ENCODE measurements at places on chromosomes 7 and 10. TPM values are rescaled to one million over a fixed set of nuclear protein-coding genes. Genes with fewer than 3 reads are reported as not detected.

HKDC1 gene
- total RNA-seq, result 51.7 TPM

PTPRZ1 gene
- not detected for total RNA-seq

NMT2 gene
- 47.2 TPM for total RNA-seq

ANKRD1 gene
- total RNA-seq, result 123 TPM

HOXA10 gene
- 11.5 TPM for total RNA-seq

HMX2 gene
- total RNA-seq, result not detected

CDK14 gene
- total RNA-seq, result 30.2 TPM

DNA sequence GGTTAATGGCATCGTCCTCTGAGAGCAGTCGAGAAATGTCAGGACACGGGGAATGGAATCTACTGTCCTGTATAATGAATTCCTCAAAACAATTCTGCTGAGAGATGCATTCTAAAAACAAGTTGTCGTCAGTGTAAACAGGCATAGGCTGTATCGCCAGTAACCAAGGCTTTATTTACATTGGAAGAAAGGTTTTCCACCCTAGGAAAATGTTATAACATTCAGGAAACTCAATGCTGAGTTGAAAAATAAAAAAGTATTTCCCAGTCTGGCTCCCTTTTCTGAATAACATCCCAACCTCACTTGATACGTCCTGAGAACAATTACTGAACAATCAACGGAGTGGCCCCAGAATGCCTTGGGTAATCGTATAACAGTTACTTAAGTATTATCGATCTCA lies 79.6 kb upstream of the UCN3 start:
- no peak for DNase-seq

GRCh38 chr10:35135861-35136260 lies 9.2 kb downstream of the CREM start:
- DNase-seq, result no peak

DNA sequence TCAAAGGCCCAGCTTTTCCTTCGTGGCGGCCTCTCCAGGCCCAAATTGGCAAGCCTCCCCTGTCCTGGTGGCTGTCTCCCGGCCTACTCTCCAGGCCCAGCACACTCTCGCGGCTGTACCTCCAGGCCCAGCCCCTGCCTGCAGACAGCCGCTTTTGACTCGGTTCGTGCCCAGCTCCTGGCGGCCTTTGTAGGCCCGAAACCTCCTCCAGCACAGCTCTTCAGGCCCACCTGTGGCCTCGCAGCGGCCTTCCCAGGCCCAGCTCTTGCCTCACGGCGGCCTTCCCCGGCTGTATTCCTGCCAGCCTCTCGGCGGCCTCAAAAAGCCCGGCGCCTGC lies 18.2 kb upstream of the TMEM248 start:
- DNase-seq, result no peak

- no peak for DNase-seq
Observed at GRCh38 chr10:24439935-24440334, 231.0 kb downstream of the KIAA1217 start.

DNA sequence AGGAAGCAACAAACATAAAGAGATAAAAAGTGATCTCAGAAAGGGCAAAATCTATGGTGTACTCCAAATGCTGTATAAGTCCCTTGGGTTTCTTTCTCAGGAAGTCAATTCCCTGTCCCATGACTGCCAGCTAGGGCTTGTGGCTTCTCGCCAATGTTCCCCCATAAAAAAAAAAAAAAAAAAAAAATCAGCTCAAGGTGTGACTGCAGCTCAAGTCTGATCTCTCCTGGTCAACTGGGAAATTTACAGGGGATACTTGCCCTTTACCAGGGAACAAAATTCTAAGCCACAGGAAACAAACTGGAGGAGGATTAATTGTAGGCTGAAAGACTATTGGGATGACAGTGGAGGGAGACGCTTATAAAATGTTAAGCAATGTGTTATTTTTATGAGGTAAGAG lies 76.0 kb downstream of the PCGF5 start:
- DNase-seq, result peak; percentile 52

DNA sequence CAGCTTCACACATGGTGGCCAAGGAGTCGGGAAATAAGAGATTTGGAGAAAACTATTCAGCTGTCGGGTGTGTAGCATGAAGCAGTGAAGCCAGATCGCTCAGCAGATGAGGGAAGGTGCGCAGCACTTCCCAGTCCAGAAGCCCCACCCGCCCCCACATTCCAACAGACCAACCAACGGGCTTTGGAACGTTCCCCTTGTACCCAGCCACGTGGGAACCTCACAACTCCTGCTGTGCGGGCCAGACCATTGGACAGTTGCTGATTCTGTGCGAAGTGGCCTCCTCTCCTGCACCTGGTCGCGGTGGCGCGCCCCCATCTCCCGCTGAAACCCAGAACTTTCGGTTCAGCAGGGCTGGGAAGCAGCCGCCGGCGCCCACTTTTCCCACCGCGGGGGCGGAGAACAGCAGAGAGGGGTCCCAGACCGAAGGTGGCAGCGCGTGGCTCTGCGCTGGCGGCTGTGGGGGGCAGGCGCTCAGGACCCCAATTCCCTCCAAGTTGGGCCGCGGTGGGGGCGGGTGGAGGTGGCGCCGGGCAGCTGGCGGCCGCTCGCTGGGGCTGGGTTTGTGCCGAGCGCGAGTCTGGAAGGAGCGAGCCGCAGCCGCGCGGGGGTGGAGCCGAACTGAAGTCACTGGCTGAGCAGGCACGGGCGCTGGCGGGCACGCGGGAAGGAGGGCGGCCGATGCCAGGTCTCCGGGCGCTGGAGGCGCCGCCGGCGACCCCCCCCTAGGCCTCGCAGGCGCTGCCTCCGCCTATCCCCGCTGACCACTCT lies 1301.5 kb upstream of the SORCS1 start:
- DNase-seq, result no peak

DNA sequence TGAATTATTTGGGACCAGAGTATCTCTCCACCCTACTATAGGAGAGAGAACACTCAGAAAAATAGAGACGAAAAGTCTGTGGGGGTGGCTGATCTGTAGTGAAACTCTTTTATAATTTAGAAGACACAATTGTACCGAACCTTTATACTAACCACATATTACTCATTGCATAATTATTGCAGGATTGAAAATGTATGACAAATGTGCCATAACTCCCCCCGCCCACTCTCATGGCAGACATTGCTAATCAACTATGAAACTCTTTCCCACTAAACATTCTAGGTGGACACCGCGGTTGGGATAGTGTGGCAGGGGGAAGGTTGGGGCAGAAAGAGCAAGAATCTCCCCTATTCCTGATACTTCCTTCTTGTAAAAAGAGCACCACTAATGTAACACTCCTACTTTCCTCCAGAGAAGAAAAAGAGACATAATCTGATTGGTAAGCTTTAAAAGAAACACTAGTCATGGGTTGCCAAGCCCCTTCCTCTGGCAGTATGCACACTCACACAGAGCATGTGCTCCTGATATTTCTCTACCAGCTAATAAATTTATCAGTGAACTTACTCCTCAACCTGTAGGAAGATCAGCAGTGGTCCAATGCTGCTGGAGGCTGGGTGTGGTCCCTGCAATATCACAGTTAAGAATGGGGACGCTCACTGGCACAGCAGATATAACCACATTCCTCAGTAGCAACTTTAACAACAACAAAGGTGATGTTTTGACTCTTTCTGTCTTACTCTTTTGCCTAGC lies 18.7 kb upstream of the ARID5B start:
- DNase-seq, result no peak

DNA sequence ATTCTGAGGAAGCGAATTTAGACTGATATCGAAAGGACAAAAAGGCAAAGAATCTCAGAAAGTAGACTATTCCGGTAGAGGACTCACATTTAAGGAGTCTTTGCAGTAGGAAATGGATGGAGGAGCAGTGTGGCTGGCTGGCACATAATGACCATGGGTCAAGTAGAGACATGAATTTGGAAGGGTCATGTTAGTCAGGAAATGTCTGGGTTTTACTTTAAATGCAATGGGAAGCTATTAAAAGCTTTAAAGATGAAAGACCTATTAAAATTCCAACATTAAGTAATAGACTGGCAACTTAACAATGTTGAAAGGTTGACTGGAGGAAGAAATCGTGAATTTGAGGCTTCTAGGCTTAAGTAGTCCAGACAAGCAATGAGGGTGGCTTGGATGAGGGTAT lies 90.0 kb upstream of the SEMA3C start:
- DNase-seq, result no peak

DNA sequence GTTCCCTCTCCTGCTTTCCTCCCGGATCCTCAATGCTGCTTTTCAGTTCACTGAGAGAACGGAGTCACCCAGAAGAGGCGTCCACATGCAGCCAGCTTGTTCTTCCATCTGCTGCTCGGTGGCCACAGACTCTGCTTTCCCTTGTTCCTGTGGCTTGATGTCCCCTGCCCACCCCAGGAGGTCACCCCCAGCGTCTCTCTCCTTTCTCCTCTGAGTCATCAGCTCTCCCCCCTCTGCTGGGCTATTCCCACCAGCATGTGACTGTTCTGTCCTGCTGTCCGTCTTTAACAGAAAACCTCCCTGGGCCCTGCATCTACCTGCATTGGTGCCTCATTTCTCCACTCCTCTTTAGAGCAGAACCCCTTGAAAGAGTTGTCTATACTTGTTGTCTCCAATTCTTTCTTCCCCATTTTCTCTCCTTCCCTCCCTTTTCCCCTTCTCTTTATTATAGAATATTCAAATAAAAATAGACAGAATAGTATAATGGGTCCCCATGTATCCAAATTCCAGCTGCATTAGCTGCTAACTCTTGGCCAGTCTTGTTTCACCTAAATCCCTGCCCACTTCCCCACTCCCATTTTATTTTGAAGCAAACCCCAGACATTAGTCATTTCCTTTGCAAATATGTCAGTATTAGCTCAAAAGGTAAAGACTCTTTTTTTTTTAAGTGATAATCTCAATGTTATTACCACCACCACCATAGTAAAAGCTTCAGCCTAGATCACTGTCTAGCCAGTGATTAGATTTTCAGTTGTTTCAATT lies 4.1 kb downstream of the ZNF282 start:
- DNase-seq, result no peak

DNA sequence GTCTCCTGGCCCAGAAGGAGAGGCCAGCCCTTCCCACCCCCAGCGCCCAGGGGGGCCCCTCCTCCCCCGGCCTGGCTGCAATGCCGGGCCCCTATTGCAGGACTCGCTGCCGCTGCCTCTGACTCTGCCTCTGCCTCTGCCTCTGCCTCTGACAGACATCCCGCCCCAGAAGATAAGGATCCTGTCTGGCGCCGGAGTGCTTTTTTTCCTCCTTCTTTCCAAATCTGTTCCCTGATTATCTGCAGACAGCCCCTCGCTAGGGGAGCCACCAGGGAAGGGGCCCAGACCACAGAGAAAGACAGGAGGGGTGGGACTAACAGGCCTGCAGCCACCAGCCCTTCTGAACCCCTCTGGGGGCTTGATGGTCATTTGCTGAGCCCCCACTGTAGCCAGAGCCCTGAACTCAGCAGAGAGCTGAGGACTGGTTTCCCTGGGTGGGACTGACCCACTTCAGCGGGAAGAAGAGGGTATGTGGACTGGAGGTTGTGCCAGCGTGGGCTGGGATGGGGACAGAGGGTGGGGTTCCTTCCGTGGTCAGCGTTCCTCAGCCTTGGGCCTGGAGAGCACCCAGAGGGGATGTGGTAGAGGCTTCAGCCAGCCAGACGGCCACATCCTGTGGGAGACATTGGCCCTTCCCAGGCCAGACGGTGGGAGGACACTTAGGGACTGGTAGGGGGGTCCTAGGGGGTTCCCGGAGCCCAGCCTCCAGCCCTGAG lies 22.8 kb downstream of the UNC5B start:
- DNase-seq, result no peak

DNA sequence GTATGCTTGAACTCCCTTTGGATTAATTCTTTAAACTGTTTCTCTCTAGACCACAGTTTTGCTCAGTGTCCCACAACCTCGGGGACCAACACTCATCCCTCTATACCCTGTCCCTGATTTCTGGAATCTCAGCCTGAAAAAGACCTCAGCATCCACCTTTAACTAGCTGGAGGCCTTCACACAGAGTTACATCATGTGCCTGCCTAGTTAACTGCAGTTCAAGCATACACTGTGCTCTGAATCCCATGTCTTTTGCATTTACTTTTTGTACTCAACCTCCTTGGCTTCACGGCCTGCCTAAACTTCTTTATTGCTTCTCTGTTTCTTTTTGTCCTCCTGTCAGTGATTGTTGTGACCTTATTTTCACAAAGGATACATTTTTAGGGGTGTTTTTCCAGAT lies 66.7 kb downstream of the PRKG1 start:
- peak; percentile 18 for DNase-seq

DNA sequence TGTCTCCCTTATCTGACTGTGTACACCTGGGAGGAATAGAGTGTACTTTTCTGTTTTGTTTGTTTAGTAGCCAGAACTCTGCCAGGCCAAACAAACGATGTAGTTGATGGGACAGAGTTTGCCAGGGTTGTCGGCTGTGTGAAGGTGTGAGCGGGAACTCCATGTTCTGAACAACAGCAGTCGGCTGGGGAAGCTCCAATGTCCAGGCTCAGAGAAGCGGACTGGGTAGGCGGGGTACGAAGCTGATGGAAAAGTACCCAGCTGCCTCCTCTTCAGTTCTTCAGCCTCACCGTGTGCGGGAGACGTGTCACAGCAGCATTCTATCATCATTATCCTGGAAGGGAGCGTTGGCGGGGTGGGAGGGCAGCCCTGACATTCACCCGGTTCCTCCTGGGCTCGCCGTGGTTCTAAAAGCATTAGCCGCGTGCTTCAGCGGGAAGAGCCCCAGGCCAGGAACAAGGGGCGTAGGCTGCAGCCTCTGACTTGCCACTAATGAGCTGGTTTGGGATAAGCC lies 52.9 kb downstream of the PFKFB3 start:
- DNase-seq, result no peak

GRCh38 chr7:150355666-150356059 lies 13.0 kb upstream of the REPIN1 start:
- no peak for DNase-seq

GRCh38 chr10:26214004-26214403 lies 2.6 kb upstream of the GAD2 start:
- DNase-seq, result no peak

DNA sequence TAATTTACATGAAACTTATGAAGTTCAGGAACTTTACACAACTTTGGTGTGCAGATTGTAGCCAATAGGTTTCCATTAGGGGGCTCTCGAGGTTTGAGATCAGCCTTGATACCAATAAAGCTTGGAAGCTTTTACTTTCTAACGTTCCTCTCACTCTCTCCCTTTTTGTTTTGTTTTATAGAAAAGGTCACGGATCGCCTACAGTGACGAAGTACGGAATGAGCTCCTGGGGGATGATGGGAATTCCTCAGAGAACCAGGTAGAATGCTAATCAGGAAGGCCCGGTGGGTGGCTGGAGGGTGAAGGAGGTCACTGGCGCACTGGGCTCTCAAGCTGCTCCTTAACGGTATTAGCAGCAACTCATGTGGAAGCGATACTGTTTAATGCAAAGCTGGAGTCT lies 79.9 kb downstream of the VTI1A start:
- no peak for DNase-seq

Data from renal cortical epithelial cell (primary cell).